Stimulated activated CD4-positive, alpha-beta T cell treated with anti-CD3 and anti-CD28 coated beads, TNF-alpha, amount 100 ng/mL, for 48 hours (primary cell): ENCODE measurements at places on chromosomes 5 and 9.

- DNase-seq = no peak
Measured at GRCh38 chr9:83701286-83701685, 6.5 kb downstream of the UBQLN1 start.

DNA sequence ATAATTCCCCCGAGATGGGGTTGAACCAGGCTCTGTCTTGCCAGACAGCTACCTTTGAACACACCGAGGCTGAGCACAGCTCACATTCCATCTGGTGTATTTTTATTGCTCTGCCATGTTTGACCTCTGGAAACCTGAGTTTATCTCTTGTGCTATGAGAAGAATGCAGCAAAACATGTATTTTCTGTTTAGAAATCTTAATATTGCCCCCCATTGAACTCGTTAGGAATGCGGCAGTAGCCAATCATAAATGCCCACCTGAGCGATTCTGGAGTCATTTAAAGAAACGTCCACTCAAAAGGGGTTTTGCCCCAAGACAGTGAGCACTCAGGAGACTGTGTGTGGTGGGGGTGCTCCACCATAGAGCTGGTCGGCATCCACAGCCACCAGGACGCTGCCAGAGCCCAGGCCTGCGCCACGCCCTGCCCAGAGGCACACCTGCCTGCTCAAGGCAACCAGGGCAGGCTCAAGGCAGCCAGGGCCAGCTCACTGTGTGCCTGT lies 26.9 kb downstream of the FGD3 start:
- no peak for DNase-seq

- DNase-seq = no peak
Measured at GRCh38 chr9:123316053-123316718, 39.8 kb upstream of the CRB2 start.

DNA sequence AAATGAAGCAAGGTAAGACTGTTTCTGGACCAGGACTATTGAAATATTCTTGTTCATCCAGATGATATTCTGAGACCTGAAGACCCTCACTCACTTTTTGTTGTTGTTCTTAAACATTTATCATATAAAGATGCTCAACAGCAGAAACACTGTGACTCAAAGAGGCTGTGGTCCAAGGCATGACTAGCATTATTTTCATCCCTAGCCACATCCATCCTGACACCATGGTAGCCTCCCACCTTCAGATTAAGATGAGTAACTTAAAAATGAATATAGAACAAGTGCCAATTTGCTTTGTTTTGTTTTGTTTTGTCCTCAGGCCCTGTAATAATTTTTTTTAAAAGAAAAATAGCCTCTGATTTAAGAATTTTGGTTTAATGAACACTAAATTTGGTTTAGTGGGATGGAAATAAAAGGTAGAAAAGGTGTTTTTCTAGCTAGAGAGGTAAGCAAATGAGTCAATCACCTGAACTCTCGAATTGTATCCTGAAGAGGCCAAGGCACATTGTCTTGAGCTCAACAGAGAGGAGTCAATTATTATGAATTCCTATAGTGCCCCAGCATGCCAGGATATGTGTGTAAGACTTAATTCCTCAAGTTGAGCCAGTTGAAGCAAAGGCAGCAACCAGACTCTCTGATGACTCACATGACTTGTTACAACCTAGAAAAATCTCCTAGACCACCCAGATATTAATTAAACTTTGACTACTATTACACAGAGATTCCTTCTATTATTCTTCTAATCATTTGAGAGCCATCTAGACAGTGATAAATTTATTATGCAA lies 380.1 kb upstream of the TUSC1 start:
- no peak for DNase-seq

DNA sequence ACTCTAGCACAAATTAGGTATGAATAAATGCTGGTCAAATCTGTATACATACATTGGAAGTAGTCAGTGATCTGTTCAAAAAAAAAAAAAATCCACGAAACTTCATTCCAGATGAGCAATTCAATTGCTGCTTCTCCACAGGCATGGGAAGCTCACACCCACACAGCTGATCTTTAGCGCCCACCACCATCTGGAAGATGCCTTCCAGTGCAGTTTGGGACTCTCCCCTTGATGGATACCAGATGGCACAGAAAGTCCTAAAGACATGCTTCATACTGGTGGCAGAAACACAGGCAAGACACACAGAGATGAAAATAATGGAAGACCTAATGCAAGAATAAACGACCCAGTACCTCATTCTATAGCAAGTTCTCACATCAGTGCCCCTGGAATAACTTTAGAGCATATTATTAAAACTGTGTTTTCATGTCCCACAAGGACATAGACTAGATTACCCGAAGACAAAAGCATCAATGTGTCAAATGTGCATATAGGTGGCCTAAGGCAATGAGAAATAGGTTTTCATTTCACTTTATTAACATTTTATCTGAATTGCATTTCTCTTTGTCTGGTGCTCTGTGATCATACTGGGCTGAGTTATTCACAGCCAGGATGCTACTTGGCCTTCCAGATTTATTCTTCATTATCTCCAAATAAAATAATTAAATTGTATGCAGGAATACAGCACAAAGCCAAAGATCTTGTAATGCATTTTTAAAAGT lies 135.4 kb upstream of the TAS2R1 start:
- no peak for DNase-seq

DNA sequence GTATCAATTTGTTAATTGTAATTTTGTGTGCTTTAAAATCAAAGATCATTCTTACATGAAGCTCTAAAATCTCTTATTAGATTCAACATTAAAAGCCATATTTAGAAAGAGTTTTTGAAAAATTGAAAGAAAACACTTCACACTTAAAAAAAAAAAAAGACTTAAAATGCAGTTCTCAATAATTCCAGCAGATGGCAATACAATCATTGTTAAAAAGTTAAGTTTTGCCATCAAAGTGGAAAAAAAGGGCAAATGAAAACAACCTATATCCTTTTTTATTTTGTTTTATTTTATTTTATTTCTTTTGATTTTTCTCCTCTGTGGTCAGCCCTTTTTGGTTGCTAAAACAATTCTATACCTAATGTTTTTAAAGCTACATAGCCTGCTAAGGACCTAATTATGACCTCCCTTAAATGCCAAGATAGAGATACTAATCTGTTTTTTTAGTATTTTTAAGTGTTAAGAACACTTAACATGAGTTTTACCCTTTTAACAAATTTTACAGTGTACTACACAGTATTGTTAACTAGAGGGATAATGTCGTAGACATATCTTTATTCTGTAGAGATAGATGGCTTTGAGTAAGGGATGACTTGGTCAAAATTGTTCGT lies 154.2 kb upstream of the DAB2 start:
- DNase-seq = no peak

DNA sequence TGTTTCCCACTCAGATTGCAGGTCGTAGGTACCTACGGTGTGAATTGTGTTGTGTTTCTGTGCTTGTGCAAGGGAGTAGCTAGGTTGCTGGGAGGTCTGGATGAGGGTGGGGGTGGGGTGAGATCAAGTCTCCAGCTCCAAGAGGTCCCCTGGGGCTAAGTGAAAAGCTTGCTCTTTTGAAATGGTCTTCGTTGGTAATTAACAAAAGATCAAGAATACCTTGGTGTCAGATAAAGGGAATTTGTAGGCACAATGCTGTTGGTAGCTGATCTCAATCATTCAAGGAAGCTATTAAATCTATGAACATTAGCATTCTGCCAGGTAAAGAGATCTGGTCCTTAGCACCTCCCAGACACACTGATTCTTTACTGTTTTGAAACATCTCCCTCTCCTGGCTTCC lies 928 bp upstream of the PCDHGC4 start:
- no peak for DNase-seq

DNA sequence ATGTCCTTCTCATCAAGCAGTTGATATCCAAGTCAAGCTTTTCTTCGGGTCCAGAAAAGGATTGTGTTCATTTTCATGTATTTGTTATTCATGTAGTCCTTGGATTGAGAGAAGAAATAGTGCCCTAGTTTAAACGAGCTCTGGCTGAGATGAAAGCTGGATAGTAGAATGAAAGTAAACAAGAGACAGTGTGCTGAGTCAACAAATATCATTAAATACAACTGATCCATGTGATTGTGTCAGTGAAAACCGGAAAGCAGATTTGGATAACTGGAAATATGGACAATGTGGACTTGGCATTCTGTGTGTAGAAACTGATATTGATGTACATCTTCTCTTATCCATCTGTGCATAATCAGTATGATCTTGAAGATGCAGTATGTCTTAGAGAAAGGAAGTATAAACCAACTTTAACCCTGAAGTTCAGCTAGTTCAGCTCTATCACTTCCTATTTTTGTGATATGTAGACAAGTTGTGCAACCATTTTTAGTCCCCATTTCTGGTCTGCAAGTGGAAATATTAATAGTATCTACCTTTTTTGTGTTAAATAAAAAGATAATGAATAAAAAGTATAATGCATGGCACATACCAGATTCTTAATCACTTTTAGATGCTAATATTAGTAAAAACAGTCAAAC lies 4.4 kb downstream of the MUSK start:
- DNase-seq = no peak

DNA sequence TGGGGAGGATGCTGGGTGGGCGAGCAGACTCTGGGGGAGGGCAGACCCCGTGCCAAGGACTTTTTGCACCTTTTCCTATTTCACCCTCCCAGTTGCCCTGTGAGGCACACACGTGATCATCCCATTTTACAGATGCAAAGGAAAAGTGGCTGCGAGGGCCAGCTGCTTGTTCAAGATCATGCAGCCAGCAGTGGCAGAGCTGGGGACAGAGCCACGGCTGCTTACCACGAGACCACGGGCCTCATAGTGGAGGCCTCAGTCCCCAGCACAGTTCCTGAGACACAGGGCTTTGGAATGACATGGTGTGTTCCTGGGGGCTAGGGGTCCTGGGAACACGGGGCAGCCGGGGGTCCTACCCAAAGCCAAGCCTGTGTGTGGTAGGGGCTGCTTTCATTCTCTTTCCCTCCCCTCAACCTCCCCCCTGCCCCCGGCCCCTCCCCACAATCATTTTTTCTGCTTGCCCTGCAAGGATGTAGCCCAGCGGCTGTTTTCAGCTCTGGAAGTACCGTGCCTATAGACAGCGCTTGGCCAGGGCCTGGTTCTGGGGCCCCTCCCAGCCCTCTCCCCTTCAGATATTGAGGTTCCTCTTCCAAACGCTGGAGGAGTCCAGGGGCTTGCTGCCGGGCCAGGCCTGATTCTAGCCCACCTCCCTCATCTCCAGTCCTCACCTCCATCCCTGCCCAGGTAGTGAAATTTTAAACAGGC lies 58.5 kb upstream of the IER5L start:
- no peak for DNase-seq

DNA sequence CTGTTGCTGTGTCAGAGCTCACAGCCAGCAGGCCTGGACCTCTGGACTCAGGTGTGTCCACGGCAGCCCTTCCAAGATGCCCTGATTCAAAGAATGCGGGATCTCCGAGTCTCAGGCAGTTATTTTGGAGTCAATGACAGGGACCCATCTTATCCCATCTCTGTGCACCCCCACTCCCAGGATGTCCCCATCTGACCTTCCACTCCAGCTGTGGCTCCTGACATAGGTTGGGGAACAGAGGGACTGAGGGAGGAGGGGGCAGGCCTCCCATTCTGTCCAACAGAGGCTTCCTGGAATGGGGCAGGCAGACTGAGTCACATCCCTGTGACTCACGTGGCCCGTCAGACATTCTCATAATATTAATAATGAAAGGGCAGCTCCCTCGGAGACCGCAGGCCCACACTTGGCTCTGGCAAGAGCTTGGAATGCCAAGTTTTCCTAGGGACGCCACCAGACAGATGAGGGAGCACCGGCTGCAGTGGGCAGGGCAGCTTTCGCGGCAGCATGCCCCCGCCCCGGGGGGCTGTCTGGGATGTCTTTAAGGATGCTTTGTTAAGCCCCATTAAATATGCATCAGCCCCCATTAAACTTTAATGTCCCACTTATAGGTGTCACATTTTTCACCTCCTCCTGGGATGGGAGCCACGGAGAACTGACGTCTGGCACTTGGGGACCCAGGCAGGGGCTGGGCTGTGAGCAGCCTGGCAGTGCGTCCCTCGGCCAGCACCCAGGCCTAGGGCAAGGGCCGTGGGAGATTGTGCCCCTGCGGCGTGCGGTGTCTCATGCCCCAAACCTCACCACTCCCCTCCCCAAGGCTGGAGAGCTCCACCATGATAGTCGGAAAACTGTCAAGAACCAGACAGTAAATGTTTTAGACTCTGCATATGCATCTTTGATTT lies 23.6 kb upstream of the FIBCD1 start:
- no peak for DNase-seq

DNA sequence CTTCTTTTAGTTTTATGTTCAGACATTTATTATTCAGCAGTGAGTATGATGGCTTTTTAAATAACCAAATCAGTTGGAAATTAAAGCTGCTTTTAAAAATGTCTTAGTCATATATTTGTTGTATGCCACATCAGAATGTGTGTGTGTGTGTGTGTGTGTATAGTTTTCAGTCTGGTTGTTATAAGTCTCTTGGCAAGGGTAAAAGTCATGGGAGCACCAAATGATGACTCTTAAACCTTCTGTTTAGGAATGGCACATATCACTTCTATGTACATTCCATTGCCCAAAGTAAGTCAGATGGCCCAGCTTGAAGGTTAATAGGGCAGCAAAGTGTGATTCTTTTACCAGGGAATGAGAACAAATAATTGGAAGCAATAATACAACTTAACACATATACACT lies 135.9 kb downstream of the RNF180 start:
- no peak for DNase-seq

GRCh38 chr9:110456681-110457080 lies 119.0 kb upstream of the TXNDC8 start:
- DNase-seq = no peak

GRCh38 chr5:71601222-71602026 lies 14.3 kb downstream of the MCCC2 start:
- peak; percentile 43 for DNase-seq

GRCh38 chr5:1808439-1808838 lies 7.2 kb downstream of the NDUFS6 start:
- DNase-seq = no peak

GRCh38 chr5:147906326-147907095 lies at the start of gene C5orf46:
Gene C5orf46 (minus strand): TSS chr5:147906538. CDS start chr5:147906501, 37 bp downstream.
- no peak for DNase-seq

DNA sequence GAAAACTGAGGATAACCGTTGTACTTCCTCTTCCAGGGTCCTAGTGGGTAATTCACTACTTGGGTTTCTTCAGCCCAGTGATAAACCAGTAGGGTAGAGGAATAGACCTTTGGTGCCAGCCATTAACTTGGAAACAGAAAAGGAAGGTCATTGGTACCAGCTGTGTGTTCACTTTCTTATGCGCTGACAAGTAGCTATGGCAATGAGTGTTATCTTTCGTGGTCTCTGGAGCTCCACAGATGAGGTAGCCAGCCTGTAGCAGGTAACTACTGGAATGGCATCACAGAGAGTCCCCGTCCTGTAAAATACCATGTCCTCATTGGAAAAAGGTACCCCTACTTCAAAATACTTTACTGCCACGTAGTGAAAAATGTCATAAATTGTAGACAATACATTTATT lies 2.3 kb downstream of the UHRF2 start:
- no peak for DNase-seq

DNA sequence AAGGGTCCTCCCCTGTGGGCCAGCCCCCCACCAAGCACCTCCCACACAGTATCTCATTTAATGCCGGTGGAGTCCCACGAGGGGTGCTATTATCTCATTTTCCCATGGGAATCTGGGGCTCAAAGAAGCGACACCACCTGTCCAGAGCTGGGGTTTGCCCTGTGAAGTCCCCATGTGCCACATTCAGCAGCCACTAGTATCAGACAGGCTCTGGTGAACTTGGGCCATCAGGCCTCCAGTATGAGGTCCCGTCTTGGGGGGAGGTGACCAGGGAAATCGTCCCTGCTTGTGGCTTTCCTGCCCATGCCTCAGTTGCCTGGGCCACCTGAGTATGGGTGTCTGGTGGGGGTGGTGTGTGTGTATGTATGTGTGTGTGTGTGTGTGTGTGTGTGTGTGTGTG lies 222.7 kb downstream of the PBX3 start:
- no peak for DNase-seq
